Stimulated activated CD4-positive, alpha-beta T cell treated with anti-CD3 and anti-CD28 coated beads, Interleukin-1b, Interleukin-23, amount 100 ng/mL, for 48 hours (primary cell): ENCODE measurements at places on chromosomes 11 and 22.

GRCh38 chr11:75100314-75100713 is 3.6 kb upstream of the OR2AT4 start:
- peak; percentile 65 for DNase-seq

GRCh38 chr22:46770726-46771125 is 8.3 kb downstream of the TBC1D22A start:
- DNase-seq = no peak

DNA sequence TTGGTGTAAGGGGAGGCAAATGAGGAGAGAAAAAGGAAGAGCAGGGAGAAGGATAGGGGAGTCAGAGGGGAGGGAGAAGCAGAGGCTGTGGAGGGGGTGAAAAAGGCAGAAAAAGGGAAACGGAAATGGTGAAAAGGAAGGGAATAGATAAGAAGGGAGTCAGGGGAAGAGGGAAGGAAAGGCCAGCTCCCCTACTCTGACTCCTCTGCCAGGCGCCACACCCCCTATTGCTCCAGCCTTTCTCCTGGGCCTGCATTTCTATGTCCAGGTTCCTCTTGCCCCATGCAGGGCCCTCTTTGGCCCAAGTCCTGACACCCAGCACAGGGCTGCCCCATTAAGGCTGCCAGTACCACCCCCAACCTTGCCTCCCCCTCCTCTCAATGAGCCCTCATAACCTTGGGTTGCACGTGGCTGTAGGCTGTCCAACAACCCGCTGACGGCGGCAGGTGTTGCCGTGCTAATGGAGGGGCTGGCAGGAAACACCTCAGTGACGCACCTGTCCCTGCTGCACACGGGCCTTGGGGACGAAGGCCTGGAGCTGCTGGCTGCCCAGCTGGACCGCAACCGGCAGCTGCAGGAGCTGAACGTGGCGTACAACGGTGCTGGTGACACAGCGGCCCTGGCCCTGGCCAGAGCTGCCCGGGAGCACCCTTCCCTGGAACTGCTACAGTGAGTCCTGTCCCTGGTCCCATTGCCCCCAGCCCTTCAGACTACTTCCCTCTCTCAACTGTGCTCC is 3.4 kb upstream of the NHERF4 start:
- no peak for DNase-seq

GRCh38 chr11:120547811-120548681 is 36.5 kb downstream of the GRIK4 start:
- DNase-seq = no peak

DNA sequence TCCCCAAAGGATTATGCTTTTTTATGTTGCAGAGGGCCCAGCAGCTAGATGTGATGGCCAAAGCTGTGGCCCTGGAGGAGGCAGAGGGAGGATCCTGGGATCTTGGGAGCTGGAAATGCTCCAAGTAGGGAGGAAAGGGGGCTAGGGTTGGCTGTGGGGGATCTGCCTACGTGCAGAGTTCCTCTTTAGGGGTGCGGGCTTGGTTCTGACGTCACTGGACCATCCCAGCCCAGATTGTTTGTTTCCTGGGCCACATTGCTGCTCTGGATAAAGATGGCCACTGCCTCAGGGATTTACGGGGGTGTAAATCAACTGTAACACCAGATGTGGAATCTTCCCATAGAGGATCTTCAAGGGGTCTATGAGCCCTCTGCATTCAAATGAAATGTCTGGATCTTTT is 110.3 kb upstream of the SYT13 start:
- DNase-seq = no peak

GRCh38 chr22:43303166-43303565 is 40.0 kb downstream of the SCUBE1 start:
- no peak for DNase-seq

- DNase-seq = no peak
These were observed 6.1 kb downstream of the C11orf91 start for GRCh38 chr11:33694346-33695050.

DNA sequence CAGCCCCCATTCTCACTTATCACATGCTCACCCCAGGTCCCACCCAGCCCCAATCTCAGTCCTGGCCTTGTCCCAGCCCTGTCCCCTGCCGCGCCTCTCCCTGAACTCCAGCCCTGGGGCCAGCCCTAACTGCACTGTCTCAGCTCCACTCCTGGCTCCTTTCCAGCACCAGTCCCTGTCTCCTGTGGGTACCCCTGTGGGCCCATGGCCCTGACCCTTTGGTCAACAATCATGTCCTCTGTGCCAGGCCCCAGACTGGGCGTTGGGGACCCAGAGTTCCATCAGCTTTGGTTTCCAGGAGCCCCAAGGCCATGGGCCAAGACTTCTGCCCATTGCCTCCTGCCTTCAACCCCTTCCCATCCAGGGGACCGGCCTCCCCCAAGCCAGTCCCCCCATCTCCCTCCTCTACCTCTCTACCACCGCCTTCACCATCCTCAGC is 757 bp downstream of the SPI1 start:
- DNase-seq = no peak

GRCh38 chr11:77598195-77598594 is 8.4 kb downstream of the AQP11 start:
- DNase-seq = no peak

DNA sequence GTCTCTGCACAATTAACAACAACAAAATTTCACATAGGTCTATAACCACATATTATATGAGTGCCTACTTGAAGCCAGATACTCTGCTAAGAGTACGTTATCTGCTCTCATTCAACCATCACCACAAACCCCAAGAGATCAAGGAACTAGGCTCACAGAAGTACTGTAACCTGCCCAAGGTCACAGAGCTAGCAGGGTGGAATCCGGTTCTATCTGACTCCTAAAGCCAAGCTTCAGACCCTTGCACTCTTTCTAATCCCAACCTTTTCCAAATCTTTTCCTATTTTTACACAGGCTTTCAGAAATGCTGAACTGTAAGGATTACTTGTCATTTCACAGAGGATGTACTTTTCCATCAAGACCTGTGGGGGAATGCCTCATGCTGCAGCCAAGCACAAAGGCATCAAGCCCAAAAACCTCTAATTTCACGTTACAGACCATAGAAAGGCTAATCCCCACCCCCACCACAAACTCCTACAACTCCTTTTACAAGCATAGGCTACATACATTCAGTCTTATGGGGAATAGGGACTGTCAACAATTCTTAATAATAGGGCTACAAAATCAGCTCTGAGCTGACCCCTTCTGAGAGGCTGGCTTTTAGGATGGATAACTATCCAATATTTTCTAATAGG is 927 bp downstream of the PRCP start:
- no peak for DNase-seq

GRCh38 chr11:61691380-61692156 is 11.4 kb downstream of the DAGLA start:
- no peak for DNase-seq

- no peak for DNase-seq
These were observed 1.2 kb downstream of the CCDC34 start for GRCh38 chr11:27361649-27362431.

- no peak for DNase-seq
These were observed 16.2 kb upstream of the LDLRAD3 start for GRCh38 chr11:35927682-35928081.

DNA sequence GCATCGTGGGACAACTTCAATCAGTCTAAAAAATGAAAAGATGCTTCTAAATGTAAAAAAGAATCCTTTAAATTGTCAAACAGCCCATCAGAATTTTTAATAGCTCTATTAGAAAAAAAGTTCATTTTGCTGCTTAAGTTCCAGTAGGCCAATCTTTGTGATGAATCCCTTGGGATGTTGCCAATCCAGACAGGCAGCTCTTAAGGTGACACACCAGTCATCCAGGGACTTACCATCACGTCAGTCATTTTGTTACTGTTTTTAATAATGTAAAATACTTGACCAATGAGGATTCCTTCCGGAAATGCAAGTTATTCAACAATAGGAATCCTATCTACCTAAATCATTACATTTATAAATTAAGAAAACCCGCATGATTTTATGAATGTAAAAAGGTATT is 47.8 kb upstream of the TMEM45B start:
- no peak for DNase-seq

DNA sequence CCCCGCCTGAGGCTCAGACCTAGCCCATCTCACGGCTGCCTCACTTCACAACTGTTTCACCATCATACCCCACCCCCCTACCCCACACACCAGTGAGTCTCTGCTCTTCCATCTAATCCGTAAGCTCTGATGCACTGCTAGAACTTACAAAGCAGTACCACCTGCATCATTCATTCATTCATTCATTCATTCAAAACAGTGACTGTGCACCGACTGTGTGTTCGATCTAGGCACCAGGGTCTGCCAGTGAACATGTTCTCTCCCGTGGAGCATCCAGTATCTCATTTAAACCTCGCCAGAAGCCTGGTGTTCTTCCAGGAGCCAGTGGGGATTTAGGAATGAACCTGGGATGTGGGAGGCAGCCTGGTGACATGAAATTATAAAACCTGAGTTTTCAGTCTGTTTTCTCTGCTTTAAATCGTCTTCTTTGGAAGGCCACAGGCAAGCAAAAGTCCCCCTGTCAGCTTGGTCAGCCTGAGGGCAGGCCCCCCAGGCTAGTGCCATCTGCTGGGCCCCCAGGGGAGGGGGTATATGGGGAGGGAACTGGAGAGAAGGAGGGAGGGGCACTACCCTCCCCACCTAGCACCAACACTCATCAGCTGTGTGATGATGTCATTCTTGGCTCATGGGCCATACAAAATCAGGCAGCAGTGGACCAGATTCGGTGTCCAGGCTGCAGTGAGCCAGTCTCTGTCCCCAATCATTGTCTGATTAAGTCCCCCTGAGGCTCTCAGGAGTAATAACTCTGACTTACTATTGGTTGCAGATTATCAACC is 18.4 kb downstream of the TMPRSS6 start:
- no peak for DNase-seq

DNA sequence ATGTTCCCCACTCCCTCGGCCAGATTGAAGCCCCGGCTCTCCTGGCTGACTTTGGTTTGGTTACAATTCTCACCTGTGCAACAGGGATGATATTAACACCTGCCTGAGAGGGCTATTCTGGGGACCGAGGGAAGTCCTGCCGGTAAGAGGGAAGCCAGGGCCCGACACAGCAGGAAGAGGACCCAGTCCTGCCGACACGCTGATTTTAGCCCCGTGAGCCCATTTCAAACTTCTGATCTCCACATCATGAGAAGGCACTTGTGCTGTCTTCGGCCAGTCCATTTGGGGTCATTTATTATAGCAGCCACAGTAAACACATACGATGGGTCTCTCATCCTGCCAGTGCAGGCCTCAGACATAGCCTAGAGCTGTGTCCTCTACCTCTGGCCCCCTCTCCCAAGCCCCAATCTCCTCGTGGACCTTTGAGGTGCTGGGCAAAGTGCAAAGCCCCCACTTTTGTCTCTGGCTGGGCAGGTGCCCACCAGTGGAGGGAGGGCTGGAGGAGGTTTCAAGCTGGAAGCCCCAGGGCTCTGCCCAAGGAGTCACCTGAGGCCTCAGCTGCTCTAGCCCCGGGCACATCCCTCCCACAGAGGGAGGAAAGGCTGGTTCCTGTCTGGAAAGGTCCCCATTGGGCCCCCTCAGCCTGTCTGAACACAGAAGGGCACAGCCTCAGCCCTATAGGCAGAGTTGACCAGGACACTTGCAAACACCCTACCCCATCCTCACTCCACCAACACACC is 59.1 kb upstream of the FGF3 start:
- DNase-seq = no peak

DNA sequence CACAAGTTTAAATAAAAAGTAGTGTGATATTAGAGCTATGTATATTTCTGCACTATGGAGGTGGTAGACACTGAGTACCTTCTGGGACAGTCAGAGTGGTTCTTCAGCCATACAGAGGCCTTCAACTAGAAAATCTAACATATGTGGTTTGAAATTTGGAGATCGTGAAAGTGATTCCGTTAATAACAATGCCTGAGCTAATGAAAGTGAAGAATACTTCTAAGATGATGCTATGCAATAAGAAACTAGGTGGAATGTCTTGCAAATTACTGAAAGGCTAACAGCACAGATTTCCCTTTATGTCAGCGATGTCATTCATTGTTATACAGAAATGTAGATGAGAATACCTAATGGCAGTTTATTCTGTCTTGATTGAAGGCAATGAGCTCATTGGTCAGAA is 1984.7 kb upstream of the RAG2 start:
- DNase-seq = no peak

GRCh38 chr11:115518983-115519628 is 14.9 kb upstream of the CADM1 start:
- DNase-seq = no peak

GRCh38 chr11:81104051-81104450 is 1629.6 kb downstream of the FAM181B start:
- no peak for DNase-seq

GRCh38 chr22:43262990-43263644 is 76.2 kb upstream of the TTLL12 start:
- peak; percentile 14 for DNase-seq

DNA sequence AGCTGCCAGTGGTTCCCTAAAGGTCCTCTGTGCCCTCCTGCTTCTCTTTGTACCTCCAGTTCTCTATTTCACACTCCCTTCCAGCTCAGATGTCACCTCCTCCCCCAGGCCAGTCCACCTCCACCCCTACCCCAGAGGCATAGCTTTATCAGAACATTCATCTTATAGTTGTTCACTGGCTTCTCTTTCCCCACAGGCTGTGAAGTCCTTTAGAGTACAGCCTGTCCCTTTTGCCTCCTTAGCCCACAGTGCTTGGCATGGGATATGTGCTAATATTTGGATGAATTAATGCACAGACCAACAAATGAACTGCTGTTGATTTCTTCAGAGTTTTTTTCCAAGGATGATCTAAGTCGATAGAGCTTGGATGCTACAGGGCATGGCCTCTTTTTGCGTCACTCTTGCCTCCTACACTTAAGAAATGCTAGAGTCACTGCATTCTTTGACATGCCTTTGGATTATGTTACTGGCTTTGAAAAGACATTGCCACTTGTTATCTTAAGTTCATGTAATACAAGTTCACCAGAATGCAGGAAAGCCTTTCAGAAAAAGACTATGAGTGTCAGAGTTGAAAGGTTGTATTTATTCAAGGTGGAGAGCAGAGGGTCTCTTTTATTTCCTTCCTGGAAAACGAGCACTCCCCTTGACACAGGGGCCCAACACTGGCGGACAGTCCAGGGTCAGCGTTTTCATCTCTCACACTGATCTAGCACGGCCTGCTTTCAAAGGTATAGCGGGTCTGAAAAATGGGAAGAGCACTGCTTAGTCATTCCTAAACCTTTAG is 75.7 kb downstream of the PISD start:
- no peak for DNase-seq

DNA sequence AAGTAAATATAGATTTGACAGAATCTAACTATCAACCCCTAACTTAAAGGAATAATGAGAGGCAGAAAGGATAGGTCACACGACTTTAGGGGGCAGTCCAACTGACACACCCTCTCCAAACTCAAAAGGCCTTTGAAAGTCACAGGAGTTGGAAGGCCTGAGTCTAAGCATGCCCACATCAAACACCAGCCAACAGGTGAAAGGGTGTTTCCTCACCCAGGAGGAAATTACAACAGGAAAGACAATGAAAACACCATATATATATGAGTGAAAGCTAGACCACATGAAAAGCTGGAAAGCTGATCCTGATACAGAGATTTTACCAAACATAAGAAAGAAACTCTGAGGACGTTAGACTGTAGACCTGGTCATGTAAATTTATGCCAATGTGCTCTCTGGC is 10.5 kb upstream of the DEPDC7 start:
- DNase-seq = no peak
